ENCODE measurements at places on chromosomes 2 and 18. TPM values are rescaled to one million over a fixed set of nuclear protein-coding genes. Genes with fewer than 3 reads are reported as not detected.

DNA sequence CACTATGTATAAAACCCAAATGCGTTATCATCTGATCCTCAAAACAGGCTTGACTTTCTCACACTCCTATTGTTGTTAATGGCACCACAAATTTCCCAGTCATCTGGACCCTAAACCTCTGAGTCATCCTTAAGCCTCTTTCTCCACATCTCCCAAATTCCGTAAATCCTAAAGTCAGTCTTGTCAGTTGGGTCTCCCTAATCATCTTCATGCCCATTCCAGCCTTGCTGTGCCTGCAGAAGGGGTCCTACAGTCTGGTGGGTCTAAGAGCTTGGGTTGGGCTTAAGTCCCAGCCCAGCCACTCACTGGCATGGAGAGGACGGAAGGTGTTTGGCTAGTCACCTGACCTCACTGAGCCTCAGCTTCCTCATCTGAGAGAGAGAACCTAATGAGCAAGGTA, 265.1 kb upstream of the SIX3 start:
- DNase-seq = no peak

DNA sequence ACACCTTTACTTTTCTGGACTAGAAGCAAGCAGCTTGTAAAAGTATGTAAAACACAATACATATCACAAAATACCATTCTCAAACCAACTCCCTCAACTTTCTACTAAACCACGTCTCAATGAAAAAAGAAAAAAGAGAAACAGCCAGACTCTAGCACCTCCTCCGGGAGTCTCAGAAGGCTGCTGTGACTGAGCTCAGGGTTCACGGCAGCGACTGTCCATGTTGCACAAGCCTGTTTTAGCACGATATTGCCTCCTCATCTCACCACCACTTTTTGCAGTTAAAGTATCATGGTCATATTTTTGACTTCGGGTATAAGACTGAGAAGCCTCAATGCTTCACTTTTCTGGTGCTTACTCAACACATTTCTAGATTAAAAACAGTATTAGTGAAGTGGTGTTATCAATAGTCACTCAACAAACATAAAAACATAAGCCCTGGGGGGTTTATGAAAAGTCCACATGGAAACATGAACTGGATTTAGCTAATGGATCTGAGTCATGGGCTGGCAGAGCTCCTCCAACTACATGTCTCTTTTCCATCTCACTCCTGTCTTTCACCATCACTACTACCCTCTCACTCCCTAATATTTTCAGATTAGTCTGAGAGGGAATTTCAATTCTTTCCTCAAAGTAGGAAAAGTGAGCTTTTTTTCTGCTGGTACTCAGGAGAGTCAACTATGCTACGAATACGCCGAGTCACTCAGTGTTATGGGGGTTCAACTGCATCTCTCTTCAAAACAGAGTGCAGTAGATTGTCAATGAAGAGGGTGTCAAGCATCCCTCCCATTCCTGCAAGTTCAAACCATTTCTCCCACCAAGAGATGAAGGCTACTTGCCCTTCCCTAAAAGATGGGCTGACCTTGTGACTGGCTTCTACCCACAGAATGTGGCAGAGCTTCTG, 113.7 kb downstream of the OSR1 start:
- DNase-seq = no peak

DNA sequence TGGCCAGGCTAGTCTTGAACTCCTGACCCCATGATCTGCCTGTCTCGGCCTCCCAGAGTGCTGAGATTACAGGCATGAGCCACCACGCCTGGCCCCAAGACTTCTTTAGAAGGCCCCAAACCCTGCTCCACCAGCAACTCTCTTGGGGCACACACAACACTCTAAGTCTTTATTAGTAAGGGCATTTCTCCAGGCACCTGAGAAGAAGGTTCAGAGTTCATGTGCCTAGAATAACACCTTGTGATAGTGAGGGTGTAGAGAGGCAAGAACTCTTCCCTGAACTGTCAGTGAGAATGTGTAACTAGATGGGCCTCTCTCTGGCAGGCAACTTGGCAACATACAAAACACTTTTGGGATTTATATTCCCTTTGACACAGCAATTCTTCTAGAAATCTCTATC, 43.8 kb downstream of the SH2D6 start:
- DNase-seq = no peak

The C1QL2 gene
- total RNA-seq = 0.27 TPM

The COL3A1 gene
- 303 TPM for total RNA-seq

All from cerebellum (tissue), 4 donors.